ENCODE measurements at places on chromosomes 11 and 22. TPM values are rescaled to one million over a fixed set of nuclear protein-coding genes. Genes with fewer than 3 reads are reported as not detected.

GUCD1 gene
- 133 TPM for total RNA-seq

SCN2B gene
- total RNA-seq: not detected

SLC5A1 gene
- not detected for total RNA-seq

VSIG10L2 gene
- not detected for total RNA-seq
